Stimulated activated CD4-positive, alpha-beta T cell treated with anti-CD3 and anti-CD28 coated beads, TNF-alpha, amount 100 ng/mL, for 4 hours (primary cell): ENCODE measurements at places on chromosomes 13 and 19.

GRCh38 chr19:12791345-12792050 is at the start of gene JUNB:
TSS of gene JUNB (plus strand) at chr19:12791486. CDS start at chr19:12791772, 286 bp downstream.
- peak; percentile 97 for DNase-seq

- no peak for DNase-seq
These were observed 770.6 kb downstream of the DACH1 start for GRCh38 chr13:71096421-71096820.

DNA sequence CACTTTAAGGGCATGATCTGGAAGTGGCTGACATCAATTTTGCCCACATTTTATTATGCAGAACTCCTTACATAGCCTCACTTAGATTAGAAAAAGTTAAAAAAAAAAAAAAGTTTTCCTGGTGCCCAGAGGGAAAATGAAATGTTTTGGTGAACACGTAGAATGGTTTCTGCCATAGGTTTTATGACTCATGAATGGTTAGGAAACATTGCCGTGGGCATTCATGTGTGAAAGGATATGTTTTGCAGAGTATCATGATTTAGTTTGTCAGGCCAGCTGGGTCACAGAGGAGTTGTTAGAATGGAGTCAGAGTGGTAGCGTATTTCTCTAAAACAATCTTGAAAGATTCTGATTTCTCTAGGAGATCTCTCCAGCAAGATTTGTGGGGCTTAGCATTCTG is 133.8 kb downstream of the MRPL57 start:
- no peak for DNase-seq

DNA sequence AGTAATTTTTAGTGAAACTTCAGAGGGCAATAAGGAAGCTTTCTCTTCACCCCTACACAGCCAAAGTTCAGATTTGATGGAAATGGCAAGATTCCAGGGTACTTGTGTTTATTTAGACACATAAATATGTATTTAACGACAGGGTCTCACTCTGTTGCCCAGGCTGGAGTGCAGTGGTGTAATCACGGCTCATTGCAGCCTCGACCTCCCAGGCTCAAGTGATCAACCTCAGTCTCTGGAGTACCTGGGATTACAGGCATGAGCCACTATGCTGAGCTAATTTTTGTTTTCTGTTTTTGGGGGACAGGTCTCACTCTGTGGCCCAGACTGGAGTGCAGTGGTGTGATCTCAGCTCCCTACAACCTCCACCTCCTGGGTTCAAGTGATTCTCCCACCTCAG is 2.0 kb upstream of the SYCE2 start:
- no peak for DNase-seq

DNA sequence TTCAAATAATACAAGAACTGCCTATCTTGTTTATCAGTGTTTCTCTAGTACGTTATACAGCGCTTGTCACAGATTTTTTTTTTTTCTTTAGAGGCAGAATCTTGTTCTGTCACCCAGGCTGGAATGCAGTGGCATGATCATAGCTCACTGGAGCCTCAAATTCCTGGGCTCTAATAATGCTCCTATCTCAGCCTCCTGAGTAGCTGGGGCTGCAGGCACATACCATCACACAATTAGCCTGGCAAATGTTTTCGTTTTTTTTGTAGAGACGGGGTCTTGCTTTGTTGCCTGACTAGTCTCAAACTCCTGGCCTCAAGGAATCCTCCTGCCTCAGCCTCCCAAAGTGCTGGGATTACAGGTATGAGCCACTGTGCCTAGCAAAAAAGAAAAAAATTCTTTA is 66.0 kb upstream of the FREM2 start:
- DNase-seq: no peak

- DNase-seq: no peak
These were observed 254.7 kb upstream of the OBI1 start for GRCh38 chr13:78913656-78914055.

DNA sequence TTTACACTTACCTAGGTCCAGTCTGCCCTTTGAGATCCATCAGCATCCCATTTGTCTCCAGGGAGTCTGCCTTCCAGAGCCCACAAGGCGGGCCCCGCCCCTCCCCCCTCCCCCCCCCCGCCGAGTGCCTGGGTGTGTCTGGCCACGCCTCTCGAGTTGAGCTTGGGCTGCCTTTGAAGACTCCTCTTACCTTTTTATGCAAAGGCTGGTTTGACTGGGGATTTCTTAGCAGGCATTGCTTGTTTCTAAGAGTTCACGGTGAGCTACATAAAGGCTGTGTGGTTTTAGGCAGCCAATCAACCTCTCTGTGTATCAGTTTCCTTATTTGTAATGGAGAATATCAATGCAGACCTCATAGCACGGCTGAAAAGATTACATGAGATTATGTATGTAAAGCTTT is 11.3 kb downstream of the GPR12 start:
- no peak for DNase-seq

DNA sequence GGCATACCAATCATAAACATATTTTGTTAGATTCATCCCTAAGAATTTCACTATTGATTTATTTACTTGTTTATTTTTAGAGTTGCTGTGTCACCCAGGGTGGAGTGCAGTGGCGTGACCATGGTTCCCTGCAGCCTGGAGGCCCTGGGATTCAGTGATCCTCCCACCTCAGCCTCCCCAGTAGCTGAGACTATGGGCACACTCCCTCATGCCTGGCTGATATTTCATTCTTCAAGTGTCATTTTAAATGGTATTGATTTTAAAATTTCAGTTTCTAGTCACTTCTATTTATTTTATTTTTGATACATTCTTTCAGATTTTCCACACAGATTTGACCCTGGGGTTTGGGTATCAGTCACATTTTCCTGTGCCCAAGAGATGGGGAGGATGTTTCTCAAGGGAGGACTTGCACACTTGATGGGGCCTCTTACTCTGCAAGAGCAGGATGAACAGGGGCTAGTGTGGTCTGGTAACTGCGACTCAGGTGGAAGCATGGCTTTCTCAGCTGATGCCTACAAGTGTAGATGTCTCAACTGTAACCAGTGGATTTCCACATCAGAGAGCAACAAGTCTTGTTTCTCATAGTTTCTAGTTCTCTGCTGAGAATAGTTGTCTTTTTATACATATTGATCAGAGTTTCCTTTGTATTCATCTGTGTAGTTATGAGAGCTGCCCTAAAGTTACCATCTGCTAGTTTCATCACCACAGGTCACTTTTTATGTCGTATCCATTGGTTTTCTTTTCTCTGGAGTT is 40.2 kb downstream of the CCNE1 start:
- no peak for DNase-seq

DNA sequence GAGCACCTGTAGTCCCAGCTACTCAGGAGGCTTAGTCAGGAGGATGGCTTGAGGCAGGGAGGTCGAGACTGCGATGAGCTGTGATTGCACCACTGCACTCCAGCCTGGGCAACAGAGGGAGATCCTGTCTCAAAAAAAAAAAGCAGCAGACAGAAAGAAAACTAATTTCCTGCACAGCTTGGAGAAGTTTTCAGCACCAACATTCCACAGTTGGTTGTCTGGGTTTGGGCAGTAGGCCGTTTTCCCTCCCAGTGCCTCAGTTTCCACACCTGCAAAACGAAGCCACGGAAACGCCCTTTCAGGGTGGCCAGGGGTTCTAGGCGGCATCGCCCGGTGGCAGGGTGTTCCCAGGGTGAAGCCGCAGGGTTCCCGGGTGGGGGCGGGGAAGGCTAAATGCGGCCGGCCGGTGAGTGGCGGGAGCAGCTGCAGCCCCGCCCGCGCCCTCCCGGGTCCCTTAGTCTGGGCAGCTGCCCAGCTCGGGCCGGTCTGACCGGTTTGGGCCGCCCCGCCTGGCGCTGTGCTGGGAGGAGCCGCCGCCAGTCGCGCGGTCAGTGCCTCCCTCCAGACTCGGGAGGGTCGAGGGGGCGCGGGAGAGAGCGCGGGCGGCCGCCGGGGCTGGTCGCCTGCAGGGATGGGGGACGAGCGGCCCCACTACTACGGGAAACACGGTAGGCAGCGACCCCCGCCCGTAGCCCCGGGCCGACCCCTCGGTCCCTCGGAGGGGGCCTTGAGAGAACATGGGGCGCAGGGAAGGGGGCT is at the start of gene SLC44A2:
TSS of gene SLC44A2 (plus strand) at position 551 of the 759 bp plus-strand sequence. CDS start at position 632, 81 bp downstream.
- DNase-seq: no peak

- DNase-seq: peak; percentile 73
These were observed at the start of gene CCDC122 for GRCh38 chr13:43878892-43879754. TSS of gene CCDC122 (minus strand) at chr13:43879740. CDS start at chr13:43869376, 10,364 bp downstream.

DNA sequence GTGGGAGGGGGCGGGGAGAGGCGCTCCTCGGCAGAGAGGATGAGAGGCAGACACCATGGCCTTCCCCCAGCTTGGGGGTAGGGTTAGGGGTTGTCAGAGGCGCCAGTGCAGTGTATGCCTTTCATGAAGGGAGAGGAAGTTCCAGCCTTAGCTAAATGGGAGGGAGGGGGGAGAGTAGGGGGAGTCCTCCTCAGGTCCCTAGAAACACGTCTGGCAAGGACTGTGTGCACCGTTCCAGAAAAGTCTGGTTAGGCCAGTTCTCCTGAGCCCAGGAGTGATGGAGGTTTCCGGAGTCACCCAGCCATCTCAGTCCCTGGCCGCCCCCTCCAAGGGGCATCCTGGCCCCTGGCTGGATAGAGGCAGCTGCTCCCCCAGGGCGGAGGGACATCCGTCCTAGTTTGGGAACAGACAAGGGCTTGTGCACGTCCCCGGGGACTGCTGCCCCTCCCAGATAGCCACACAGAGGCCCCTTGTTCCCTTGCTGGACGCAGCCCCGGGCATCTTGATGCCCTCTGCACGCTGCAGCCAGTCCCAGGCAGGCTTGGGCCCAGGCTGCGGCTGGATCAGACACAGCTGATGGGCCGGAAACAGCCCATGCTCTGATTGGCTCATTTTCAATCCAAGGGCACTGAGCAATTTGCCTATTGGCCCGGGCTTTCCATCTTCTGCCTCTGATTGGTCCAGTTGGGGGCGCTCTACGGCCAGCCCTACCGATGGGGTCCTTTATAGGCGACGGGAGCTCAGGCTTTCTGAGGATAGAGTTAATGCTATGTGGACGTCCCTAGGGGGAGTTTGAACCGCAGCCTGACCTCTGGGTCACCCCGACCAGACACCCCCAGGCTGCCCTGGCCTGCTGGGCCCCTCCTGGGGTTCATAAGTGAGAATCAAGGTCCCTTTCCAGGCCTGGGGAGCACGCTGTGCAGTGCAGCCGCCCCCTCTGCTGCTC is 3.8 kb downstream of the S1PR2 start:
- no peak for DNase-seq

GRCh38 chr19:39407660-39408391 is 1.2 kb downstream of the ZFP36 start:
- no peak for DNase-seq

DNA sequence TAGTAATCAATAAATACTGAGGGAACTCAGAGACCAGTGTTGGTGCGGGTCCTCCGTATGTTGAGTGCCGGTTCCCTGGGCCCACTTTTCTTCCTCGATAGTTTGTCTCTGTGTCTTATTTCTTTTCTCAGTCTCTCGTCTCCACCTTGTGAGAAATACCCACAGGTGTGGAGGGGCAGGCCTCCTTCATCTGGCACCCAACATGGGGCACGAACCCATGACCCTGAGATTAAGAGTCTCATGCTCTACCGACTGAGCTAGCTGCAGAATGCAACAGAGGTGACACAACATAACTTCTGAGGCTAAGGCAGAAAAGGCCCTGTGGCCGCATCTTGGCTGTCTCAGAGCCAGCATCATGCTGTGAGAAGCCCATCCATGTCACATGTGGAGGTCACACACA is 5.3 kb upstream of the ZNF613 start:
- DNase-seq: no peak

GRCh38 chr13:73092829-73093228 is 34.0 kb downstream of the KLF5 start:
- no peak for DNase-seq

DNA sequence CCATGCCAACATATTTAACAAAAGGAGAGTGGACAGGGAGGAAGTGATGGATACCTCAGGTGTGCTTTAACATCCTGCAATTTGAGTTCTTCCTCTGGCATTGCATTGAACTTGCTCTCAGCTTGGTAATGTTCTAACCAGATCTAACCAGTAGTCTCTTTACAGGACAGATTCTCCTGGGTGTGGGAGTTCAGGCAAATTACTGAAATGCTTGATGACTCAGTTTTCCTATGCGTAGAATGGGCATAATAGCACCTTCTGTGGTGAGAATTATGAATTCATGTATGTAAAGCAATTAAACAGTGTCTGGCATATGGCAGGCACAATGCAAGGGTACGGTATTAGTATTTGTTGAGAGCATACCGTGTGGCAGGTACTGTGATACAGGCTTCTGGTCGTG is 3.6 kb downstream of the AKAP11 start:
- DNase-seq: no peak

- no peak for DNase-seq
These were observed 215.4 kb upstream of the IRS2 start for GRCh38 chr13:110001670-110002275.

- DNase-seq: no peak
These were observed 673.8 kb downstream of the PCDH9 start for GRCh38 chr13:66556306-66556705.
